ENCODE measurements at places on chromosomes 4 and X.

- no peak for DNase-seq
Observed at GRCh38 chr4:115325836-115326235, 212.4 kb upstream of the NDST4 start.

GRCh38 chr4:179692222-179692621 lies 2250.0 kb upstream of the AGA start:
- DNase-seq: no peak

DNA sequence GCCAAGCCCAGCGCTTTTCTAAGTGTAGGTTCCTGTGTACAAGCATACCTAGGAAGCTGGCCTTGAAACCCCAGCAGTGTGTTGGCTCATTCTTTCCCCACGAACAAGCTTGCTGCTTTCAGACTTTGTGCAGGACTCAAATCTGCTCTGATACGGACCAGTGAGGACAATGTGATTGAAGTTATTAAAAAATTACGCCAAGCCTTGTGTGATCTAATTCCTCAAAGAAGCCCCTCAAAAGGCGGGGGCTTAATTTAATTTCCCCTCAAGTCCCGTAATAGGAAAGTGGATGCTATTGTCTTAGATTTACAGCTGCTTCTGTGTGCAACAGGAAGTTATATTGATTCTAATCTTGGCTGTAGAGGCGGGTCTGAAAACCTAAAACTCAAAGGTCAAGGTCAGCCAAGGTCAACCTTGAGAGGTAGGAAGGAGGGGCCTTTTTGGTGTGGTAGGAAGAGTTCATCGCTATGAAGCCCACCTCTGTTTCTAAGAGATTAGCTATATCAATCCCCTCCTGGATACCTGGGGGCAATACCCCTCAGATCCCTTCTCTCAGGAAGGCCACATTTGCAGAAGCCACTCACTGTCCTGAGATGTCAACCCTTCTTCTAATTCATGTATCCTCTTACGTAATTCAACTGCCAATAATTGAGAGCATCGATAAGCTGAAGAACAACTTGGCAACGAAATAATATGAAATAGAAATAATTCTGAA lies 45.1 kb downstream of the TBC1D9 start:
- no peak for DNase-seq

DNA sequence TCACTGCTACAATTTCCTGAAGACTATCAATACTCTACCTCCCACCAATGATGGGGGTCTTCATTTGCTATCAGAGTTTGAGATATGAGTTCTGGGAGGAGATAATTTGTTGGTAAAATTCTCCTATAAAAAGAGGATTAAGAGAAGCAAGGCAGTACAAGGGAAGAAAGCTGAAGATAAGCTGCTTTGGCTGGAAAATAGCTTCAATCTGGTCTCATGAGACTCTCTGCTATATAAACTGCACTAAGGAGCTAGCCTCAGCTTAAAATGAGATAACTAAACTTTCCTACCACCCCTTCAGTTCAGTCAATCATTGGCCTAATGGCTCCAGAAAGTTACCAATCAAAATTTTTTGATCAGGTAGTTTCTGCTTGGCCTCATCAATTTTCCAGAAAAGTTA lies 2105.0 kb downstream of the ARAP2 start:
- DNase-seq: no peak

GRCh38 chr4:26763063-26763462 lies 97.6 kb upstream of the STIM2 start:
- DNase-seq: no peak

GRCh38 chrX:28709421-28709820 lies 122.2 kb downstream of the IL1RAPL1 start:
- no peak for DNase-seq

Measured in stimulated activated CD4-positive, alpha-beta T cell treated with anti-CD3 and anti-CD28 coated beads, Interleukin-1b, Interleukin-23, amount 100 ng/mL, for 48 hours (primary cell).